PC-9 (cell line): ENCODE measurements at places on chromosomes 2 and 18. TPM values are rescaled to one million over a fixed set of nuclear protein-coding genes. Genes with fewer than 3 reads are reported as not detected.

The ABCB11 gene
- not detected in 2 replicates for total RNA-seq

The CABLES1 gene
- total RNA-seq, result 10.0 and 11.8 TPM in 2 replicates

The STARD6 gene
- total RNA-seq, result not detected in 2 replicates

The CROCC2 gene
- total RNA-seq, result not detected in 2 replicates

The AKAIN1 gene
- not detected in 2 replicates for total RNA-seq

The ANO7 gene
- total RNA-seq, result 6.5 and 8.5 TPM in 2 replicates

The KCNG2 gene
- not detected in 2 replicates for total RNA-seq

The KCNS3 gene
- total RNA-seq, result 28.8 and 34.9 TPM in 2 replicates

The INSIG2 gene
- 33.6 and 54.8 TPM in 2 replicates for total RNA-seq

The MLPH gene
- total RNA-seq, result 237 and 283 TPM in 2 replicates

The SH3RF3 gene
- total RNA-seq, result 4.9 and 6.1 TPM in 2 replicates

The EN1 gene
- not detected in 2 replicates for total RNA-seq

The ROCK2 gene
- 28.5 and 38.0 TPM in 2 replicates for total RNA-seq

The CENPO gene
- total RNA-seq, result 21.3 and 33.0 TPM in 2 replicates

The FHL2 gene
- 109 and 117 TPM in 2 replicates for total RNA-seq

The CFAP210 gene
- 0.96 TPM in 1 of 2 replicates, not detected in the other for total RNA-seq

The EVA1A gene
- total RNA-seq, result 10.8 and 18.2 TPM in 2 replicates

The TXNDC9 gene
- total RNA-seq, result 35.8 and 38.6 TPM in 2 replicates

The SNRNP200 gene
- 214 and 229 TPM in 2 replicates for total RNA-seq

The RAB27B gene
- 9.9 and 12.7 TPM in 2 replicates for total RNA-seq

The SCYGR7 gene
- not detected in 2 replicates for total RNA-seq

The DNAJC5G gene
- total RNA-seq, result not detected in 2 replicates

The COLEC12 gene
- not detected in 2 replicates for total RNA-seq

The EPHA4 gene
- 10.6 and 21.3 TPM in 2 replicates for total RNA-seq

The CCDC74B gene
- total RNA-seq, result 1.9 and 2.4 TPM in 2 replicates

The CXCR2 gene
- total RNA-seq, result not detected in 2 replicates

The LRRC30 gene
- total RNA-seq, result not detected in 2 replicates

The MDH1B gene
- total RNA-seq, result 2.7 and 4.1 TPM in 2 replicates

The CYRIA gene
- total RNA-seq, result 3.9 and 4.0 TPM in 2 replicates

The PAX8 gene
- 5.8 and 6.4 TPM in 2 replicates for total RNA-seq

The MERTK gene
- total RNA-seq, result 1.6 and 3.4 TPM in 2 replicates

The NCKAP5 gene
- total RNA-seq, result not detected in 2 replicates

The AQP12B gene
- total RNA-seq, result not detected in 2 replicates

The SERPINB5 gene
- total RNA-seq, result 25.5 and 26.2 TPM in 2 replicates

The ATG9A gene
- total RNA-seq, result 56.0 and 64.5 TPM in 2 replicates

The PDE1A gene
- 0.11 and 0.30 TPM in 2 replicates for total RNA-seq
